M059J (cell line): ENCODE measurements at places on chromosomes 4 and X. TPM values are rescaled to one million over a fixed set of nuclear protein-coding genes. Genes with fewer than 3 reads are reported as not detected.

Gene HTR2C
- 0.76 and 0.84 TPM in 2 replicates for total RNA-seq

Gene LPAR4
- total RNA-seq: 2.0 and 3.3 TPM in 2 replicates

Gene FAM9B
- total RNA-seq: not detected in 2 replicates

Gene ATOH1
- total RNA-seq: not detected in 2 replicates

Gene CCDC120
- total RNA-seq: 0.07 and 1.1 TPM in 2 replicates

Gene RAB9B
- 3.2 and 5.5 TPM in 2 replicates for total RNA-seq

Gene PNCK
- not detected in 2 replicates for total RNA-seq

Gene PRSS12
- 0.59 and 2.6 TPM in 2 replicates for total RNA-seq

Gene SUPT20HL1
- not detected in 2 replicates for total RNA-seq
